Activated T-cell treated with anti-CD3 and anti-CD28 coated beads, Interleukin-2, amount 50 U/mL, for 72 hours (primary cell): ENCODE measurements at places on chromosomes 12 and 14.

GRCh38 chr14:74509587-74510222 is 16.1 kb downstream of the ISCA2 start:
- DNase-seq: no peak
- H3K4me1 ChIP-seq: peaks cover 4% of the 10 kb centered on the region
- H3K27ac ChIP-seq: no peak overlapping the region
- peaks cover 5% of the 10 kb centered on the region for H3K27me3 ChIP-seq

DNA sequence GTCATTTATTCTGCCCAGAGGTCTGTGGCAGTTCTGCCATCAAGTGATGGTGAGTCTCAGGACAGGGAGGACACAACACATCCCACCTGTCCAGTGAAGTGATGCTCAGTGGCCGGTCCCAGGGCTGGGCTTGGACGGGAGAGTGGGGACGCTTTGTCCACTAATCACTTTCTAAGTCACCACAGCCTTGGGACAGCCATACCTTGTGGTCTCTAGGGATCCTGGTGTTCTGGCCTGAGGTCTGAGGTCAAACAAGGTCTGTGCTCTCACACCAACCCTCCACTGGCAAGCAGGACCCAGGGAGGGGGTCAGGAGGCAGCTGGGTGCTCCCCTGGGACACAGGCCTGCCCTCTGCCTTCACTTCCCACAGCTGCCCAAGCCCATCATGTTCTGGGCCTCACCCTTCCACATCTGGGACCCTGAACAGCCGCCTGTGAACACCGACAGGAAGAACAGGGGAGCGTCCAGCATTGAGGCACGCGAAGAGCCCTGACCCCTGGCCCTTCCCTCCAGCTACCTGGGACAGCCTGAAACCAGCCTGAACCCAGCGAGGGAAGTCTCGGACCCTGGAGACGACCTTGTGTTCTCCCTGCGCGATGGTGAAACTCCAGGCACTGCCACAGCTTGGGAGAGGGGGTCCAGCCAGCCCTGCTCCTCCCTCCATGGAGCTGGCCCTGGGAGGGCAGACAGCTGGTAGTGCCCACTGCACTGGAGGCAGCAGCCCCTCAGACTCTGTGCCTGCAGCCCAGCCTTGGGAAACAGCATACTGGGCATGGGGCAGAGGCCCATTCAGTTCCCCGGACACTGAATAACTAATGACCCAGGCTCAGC is 19.7 kb upstream of the GPR132 start:
- H3K4me1 ChIP-seq: peaks cover 8% of the 10 kb centered on the region
- peaks cover 13% of the 10 kb centered on the region for H3K27me3 ChIP-seq
- H3K27ac ChIP-seq: no peak overlapping the region
- DNase-seq: no peak
- no peaks in the 10 kb centered on the region for H3K36me3 ChIP-seq

GRCh38 chr14:63677891-63678379 is 36.3 kb upstream of the WDR89 start:
- H3K27ac ChIP-seq: no peak overlapping the region
- no peak for DNase-seq
- no peaks in the 10 kb centered on the region for H3K36me3 ChIP-seq

DNA sequence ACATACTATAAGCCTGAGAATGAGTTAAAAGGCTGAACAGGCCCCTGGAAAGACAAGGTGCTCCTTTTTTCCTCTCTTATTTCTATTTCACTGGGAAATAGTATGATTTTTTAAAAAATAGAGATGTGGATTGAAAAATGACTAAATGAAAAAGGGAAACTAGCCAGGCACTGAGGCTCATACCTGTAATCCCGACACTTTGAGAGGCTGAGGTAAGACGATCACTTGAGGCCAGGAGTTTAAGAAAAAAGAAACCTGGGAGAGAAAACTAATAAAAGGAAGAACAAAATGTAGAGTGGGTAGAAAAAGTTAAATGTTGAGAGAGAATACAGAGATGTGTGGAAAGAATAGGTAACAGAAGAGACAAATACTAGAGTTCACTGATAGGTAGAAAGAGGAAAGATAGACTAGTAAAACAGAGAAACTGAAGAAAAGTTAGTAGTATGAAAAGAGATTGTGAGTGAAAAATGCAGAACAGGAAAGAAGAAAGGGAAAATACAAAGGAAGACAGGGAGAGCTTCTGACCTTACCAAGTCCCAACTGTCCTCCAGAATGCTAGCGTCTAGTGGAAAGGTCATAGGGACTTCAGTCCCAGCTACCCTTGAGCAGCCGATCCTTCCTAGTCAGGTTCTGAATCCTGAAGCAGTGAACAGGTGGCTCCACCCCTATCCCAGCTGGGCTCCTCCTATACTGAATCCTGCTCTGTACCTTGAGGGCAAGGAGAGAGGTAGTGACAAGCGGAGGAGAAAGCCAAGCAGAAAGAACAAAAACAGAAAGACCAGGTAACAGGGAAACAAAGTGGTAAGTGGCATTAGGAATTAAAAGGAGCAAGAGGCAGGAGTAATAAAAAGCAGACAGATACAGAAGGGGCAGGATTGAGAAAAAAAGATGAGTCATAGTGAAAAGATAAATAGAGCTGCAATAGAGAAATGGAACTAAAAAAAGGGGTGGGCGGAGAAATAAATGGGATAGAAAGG is 7.3 kb downstream of the TMEM116 start:
- DNase-seq: no peak
- H3K36me3 ChIP-seq: peaks cover 6% of the 10 kb centered on the region
- peak overlapping the region; percentile 4 for H3K4me3 ChIP-seq
- no peaks in the 10 kb centered on the region for H3K27me3 ChIP-seq
